Stimulated activated naive CD4-positive, alpha-beta T cell treated with Interleukin-2 at 50 U/mL for 16 hours (primary cell): ENCODE measurements at places on chromosomes 11 and 22.

DNA sequence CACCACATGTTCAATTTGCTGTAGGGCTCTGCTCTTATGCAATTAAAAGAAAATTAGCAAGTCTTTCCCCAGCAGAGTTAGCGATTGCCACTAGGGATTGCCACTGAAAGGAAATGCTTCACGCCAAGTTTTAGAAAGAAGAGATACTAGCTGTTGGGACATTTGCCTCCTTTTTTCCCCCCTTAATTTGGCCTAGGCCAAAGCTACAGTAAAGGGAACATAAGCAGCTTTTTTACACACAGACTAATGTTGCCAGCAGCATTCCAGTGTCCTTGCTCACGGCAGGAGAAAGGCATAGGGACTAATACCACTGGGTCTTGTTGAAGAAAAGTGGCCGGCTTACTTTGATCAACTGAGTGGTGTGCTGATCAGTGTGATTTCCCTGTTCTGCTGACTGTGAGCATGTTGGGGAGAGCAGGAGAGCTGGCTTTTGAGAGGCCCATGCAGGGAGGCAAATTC, 71.2 kb downstream of the PHF21A start:
- DNase-seq = no peak

GRCh38 chr22:48356731-48357130, 1470.9 kb downstream of the BRD1 start:
- DNase-seq = no peak

DNA sequence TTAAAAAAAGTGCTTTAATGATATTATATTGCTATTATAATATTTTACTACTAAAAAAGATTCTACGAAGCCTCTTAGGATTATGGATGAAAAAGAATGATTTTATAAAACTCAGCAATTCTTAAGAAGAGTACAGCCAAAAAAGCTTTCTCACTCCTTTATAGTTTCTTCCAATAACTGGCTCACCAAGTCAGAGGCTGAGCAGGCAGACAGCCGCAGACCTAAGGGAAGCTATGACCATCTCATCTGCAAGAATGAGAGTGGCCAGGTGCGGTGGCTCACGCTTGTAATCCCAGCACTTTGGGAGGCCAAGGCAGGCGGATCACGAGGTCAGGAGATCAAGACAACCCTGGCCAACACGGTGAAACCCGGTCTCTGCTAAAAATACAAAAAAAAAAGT, 12.7 kb upstream of the EMID1 start:
- DNase-seq = no peak

- no peak for DNase-seq
Observed at GRCh38 chr11:87432022-87432421, 394.3 kb downstream of the TMEM135 start.

- DNase-seq = no peak
Observed at GRCh38 chr11:7531011-7531410, 17.2 kb downstream of the PPFIBP2 start.

- DNase-seq = no peak
Observed at GRCh38 chr22:47567126-47568090, 805.0 kb downstream of the TBC1D22A start.

GRCh38 chr22:25669253-25670069, 72.5 kb upstream of the MYO18B start:
- no peak for DNase-seq

DNA sequence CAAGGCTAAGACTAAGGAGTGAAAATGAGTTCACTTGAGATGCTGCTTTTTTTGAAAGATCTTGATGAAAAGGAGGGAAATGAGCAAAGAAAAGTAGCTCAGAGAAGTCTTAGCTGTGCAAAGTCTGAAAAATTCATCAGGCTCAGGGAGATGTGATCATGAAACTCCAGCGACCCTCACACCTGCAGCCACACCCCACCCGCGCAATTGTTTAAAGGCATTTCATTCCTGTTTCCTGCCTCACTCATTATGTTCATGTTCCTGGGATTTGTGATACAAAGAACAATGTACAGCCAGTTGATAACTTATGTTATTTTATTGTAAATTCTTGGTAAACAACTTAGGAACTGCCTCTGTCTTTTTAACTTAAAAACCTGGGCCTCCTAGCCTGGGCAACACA, 8.7 kb upstream of the GSTP1 start:
- no peak for DNase-seq

GRCh38 chr11:123148965-123149364, 46.1 kb downstream of the CLMP start:
- DNase-seq = no peak

- no peak for DNase-seq
Observed at GRCh38 chr22:27866135-27867084, 52.6 kb downstream of the PITPNB start.

DNA sequence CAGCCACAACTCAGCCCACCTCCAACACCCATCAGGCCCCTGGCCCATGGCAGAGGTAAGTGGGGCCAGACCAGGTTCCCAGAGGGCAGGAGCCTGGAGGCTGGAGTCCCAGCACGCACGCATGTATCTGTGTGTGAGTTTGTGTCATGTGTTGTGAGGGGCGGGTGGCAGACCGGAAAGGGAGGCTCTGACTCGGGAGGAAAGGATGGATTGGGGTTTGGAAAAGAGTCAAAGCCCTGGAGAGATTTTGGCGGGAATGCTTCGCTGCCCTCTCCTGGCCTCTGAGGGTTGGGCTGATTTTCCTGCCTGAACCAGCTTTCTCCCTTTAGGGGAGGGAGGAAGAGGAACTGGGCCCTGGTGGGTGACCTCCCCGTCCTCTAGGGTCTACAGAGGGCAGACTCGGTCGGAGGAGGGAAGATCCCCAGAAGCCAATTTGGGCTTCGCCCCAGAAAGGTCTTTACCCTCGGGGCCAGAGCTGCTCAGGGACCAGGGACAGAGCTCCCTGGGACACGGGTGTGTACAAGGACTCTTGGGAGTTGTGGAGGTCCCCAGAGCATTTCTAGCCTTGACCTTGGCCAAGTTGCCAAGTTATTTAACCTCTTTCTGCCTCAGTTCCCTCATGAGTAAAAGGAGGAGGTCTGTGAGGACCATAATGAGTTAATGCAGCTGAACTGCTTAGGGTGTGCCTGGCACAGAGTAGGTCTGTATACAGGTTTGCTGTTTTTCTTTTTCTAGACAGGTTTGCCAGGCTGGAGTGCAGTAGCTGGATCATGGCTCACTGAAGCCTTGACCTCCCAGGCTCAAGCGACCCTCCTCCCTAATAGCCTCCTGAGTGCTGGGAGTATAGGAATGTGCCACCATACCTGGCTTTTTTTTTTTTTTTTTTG, 6.9 kb downstream of the C11orf68 start:
- no peak for DNase-seq

GRCh38 chr11:48081151-48082010, 101.0 kb downstream of the PTPRJ start:
- DNase-seq = no peak
